ENCODE measurements at places on chromosomes 5 and 9.

GRCh38 chr9:97889941-97890887 lies 32.1 kb downstream of the TRMO start:
- DNase-seq, result no peak

GRCh38 chr5:91390268-91390667 lies 7.2 kb upstream of the ARRDC3 start:
- DNase-seq, result no peak

- DNase-seq, result no peak
These were observed 13.0 kb downstream of the NAIF1 start for GRCh38 chr9:128054087-128054486.

DNA sequence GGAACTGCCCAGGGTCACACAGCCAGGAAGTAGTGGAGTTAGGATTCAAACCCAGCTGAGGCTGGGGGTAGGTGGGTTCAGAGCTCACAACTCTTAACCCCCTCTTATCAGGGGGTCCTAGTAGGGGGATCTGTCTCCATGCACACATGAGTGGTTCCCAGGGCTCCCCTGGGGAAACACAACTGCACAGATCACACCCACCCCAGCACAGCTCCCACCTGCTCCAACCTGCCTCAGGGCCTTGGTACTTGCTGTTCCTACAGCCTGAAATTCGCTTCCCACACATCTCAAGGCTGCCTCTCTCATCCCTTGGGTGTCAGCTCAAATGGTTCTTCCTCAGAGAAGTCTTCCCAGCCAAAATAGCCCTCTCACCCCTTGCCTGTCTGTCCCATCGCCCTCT lies 4.8 kb downstream of the SNCB start:
- no peak for DNase-seq

DNA sequence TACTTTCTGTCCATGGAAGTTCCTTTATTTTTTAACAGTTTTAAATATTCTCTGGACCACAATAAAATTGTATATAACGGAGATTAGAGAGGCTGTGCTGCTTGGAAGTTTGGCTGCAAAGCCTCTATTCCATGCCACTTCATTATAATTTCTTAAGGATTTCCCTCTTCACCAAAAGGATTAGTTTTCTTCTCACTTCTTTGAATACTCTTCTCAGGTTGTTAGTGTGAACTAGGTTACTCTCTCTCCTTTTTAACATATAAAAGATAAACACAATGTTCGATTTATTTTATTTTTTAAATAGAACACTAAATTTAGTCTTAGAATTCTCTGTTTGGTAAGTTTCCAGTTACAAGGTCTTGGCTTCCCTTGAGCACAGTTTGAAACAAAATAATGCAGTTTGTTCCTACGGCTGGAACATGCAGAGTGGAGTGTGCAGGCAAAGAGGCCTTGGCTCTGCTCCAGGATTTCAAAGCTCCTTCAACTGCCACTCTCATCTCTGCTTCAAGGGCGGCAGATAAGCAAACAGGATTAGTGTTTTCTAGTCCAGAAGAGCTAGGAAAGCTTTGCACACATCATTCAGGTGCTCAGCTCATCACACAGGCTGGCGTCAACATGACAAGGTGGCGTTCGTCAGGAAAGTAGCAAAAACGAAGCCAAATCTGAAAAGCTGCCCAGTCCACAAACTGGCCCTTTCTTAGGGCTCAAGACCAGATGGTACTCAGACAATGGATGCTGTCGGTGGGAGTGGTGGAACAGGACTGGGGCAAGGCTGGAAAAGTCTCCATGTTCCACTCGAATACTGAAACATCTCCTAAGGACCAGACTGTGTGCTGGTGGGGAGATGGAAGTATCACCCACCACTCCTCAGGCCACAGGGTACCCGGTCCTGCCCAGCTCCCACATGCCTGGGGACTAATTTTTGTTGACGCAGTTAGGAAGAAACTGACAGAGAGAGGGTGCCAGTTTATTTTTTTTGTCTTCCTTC lies 286.6 kb downstream of the CRB2 start:
- peak; percentile 77 for DNase-seq

DNA sequence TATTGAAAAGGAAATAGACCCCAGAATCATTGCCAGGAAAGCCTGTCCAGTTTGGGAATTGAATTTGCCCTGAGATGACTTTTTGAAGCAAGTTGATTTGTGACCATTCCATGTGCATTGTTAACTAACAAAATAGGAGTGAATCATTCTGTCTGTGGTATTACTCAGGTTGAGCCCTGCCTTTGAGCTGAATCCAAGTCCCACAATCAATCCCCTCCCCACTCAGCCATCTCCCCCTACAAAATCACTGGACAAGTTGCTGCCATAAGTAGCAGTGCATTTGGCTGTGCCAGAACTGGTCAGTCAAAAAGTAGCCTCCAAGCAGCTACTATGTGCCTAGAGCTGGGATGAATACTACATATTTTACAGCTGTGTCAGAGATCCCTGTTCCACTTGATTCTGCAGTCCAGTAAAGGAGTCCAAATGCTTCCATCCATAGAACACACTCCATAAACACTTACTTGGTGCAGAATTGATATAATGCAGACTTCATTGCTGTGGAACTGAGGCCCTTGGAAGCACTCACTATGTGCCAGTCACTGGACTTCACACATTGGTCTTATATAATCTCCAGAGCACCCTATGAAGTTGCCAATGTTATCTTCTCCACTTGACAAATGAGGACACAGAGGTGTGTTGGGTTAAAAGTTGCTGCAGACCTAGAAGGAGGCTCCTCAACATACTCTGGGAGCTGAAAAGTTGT lies 96.1 kb downstream of the ZNF462 start:
- DNase-seq, result no peak

DNA sequence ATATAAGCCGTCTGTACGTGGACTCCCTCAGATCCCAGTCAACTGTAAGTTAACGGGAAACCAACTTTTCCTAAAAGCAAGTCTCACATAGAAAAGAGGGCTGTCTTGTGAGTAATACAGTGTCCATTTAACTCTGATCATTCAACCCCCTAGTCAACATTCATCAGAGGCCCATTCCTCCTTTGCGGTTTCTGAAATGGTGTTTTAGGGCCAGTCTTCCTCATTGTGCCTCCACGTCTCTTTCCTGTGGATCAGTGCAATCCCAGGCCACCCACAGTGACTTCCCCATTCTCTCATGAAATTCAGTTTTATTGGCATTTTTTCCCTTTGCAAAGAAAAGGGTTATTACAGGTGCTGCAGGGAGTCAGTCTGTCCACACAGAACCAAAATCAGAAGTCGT lies 261.8 kb downstream of the NR3C1 start:
- DNase-seq, result no peak

DNA sequence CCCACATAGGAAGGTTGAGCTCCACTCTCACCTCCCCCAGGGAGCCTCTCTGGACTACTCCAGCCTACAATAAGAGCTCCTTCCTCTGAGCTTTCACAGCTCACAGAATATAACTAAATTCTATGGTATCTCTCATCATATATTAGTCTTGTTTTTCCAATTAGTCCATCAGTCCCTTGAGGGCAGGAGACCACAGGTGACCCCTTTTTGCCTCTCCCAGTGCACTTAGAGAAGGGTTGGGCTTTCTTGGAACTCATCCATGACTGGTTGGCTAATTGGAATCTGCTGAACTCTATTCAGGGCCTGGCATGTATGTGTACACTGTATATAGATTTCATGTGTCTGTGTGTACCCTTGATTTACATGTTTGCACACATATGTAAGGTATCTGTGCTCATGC lies 50.4 kb upstream of the ARAP3 start:
- DNase-seq, result no peak

GRCh38 chr9:134541097-134541747 lies 100.4 kb upstream of the COL5A1 start:
- no peak for DNase-seq

- DNase-seq, result no peak
These were observed 1048.0 kb upstream of the WWC1 start for GRCh38 chr5:167243463-167243862.

DNA sequence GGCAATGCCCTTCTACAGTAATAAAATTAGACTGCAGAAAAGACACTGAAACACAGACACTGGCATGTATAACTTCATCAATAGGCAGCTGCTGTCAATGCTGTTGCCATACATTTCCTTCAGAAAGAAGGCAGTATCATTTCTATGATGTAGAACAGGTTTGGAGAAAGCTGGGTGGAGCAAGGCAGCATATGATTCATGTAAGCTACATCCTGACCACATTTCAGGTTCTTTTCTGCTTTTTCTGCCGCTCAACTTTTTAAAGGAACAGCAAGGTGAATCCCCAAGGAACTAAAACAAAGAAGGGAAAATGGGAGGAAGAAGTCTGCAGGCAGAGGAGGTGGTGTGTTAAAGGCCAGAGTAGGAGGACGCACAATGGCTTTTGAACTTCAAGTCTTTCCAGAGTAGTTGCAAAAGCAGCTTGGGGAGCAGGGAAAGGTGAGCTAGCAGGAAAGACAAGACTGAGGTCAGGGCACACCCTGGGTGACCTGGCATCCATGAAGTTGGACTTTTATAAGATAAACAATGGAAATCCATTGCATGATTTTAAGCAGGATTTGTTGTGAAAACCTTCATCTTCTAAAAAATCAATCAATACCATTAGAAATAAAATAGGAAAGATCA lies 142.1 kb downstream of the MED10 start:
- no peak for DNase-seq

DNA sequence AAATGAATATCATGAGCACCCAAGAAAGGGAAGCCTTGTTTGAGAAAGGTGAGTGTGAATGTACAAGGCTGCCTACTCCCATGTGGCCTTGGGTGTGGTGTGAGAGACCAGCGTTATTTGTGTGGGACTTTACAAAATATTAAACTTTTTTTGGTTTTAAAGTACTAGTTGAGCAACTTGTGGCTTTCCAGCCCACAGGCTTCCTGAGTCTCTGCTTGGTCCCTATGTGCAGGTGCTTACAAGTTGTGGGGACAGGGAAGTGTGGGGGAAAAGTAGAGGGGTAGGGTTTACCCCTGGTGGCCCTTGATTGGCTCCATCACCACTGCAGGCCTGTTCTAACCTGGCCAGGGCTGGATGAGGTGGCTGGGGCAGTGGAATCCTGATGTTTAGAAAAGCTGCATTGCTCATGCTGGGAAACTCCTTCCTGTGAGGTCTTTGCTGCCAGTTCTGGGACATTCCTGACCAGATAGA lies 19.7 kb downstream of the PTTG1 start:
- no peak for DNase-seq

DNA sequence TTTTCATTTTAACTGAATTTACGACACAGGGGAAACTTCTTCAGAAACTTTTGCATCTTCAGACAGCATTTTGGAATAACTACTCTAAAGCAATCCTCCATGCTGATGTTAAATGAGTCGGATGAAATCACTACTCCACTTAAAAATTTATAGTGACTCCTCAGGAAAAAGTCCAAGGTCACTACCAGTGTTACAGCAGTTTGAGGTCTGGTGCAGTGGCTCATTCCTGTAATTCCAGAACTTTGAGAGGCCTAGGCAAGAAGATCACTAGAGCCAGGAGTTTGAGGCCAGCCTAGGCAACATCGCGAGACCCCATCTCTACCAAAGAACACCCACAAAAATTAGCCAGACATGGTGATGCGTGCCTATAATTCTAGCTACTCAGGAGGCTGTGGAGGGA lies 5.9 kb upstream of the GAS1 start:
- DNase-seq, result no peak

DNA sequence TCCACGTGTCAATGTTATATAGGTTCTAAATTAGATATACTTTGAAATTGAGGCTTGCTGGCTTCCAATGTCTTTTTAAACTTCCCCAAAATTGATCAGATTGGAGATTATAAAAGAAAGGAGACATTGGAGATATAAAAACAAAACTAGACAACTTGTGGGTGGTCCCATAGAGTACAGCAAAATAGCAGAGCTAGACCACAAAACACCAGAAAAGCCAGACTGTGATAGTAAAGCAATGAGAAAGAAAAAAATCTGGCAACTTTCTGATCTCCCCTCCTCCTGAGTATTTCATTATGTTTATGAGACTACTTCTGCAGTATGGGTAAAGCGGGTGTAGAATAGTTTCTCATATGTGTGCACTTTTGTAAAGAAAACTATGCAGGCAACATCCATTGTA lies 713.8 kb upstream of the MEF2C start:
- no peak for DNase-seq

DNA sequence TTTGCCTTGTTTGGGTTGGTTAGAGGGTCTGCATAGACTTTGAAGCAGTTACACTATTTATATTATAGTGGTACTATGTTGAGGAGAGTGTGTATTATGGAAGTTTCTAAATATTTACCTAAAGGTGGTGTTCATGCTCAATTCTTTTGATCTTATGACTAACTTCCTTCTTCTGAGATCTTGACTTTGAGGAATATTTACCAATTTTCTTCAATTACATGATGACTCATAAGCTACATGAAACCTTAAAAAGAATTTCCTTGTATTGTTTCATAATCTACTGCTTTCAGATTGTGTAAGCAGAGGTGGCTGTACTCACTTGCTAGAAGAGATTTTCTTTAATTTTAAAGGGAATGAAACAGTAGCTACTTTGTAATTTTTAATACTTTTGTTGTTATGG lies 276.1 kb downstream of the TAF11L14 start:
- DNase-seq, result no peak

DNA sequence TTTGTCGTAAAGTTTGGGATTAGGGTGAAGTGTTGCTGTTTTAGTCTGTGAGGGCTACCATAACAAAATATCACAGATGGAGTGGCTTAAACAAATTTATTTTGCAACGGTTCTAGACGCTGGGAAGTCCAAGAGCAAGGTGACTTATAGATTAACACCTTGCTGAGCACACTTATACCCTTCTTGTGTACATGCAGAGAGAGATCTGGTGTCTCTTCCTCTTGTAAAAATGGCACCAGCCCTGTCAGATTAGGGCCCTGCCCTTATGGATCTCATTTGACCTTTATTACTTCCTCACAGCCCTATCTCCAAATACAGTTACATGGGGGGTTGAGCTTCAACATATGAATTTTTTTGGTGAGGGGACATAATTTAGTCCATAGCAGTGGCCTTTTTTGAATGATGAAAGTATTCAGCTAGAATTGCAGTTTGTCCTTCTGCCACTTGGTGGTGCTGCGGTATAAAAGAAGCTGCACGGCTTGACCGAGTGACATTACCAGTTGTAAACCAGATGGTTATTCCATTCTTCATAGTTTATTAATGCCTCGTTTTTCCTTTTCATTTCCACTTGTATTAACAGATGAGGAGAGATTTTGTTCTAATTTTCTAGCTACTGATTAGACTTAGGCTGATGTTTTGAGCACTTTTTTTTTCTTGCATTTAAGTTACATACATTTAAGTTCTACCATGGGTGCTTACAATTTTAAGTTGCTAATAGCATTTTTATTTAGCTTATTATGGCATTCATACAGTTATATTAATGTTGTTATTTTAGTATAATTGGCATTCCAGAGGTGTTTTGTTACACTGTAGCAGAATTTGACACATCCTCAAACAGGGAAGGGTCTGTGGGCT lies 19.4 kb downstream of the DCP2 start:
- no peak for DNase-seq

- no peak for DNase-seq
These were observed 41.6 kb downstream of the CYSTM1 start for GRCh38 chr5:140216478-140217074.

GRCh38 chr9:22214021-22214420 lies 204.9 kb upstream of the CDKN2B start:
- no peak for DNase-seq

DNA sequence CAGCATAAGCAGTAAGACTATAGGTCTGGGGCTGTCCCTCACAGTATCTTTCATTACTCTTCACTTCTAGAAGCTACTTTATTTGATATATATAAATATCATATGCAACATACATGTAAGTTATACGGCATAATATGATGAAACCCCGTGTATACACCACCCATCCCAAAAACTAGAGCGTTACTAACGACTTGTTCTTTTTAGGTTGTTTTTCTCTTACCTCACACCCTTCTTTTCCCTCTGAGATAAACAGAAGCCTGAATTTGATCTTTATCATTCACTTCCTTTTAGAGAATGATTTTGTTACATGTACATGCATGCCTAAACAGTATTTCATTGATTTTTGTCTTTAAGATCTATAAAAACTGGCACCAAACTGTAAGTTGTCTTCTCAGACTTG lies 3.7 kb downstream of the TRMO start:
- no peak for DNase-seq
